ENCODE measurements at places on chromosomes 13 and 19.

DNA sequence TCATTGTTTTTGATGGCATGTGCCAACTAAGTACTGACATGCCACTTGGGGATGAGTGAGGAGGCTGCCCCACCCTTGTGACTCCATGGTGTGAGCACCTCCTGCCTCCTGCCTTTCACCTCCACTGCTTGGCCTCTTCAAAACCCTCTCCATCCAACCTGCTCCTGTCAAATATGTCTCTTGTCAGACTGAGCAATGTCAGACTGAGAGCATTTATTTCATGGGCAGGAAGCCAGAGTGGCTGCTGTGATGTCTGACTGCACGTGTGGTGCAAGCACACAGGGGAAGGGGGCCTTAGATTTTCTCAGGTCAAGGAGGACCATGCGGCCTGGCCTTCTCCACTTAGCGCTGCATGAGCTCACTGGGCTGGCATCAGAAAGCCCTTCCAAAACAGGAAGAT, 68.3 kb downstream of the STARD13 start:
- DNase-seq: no peak

DNA sequence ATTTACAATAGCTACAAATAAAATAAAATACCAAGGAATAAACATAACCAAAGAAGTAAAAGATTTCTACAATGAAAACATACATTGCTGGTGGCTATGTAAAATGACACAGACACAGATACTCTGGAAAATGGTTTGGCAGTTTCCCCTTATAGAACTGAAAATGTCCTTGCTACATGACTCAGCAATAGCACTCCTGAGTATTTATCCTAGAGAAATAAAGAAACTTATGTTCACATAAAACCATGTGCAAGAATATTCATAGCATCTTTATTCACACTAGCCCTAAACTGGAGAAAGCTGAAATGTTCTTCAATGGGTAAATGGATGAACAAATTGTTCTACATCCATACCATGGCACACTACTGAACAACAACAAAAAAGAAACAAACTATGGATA, 100.2 kb upstream of the RFC3 start:
- no peak for DNase-seq

DNA sequence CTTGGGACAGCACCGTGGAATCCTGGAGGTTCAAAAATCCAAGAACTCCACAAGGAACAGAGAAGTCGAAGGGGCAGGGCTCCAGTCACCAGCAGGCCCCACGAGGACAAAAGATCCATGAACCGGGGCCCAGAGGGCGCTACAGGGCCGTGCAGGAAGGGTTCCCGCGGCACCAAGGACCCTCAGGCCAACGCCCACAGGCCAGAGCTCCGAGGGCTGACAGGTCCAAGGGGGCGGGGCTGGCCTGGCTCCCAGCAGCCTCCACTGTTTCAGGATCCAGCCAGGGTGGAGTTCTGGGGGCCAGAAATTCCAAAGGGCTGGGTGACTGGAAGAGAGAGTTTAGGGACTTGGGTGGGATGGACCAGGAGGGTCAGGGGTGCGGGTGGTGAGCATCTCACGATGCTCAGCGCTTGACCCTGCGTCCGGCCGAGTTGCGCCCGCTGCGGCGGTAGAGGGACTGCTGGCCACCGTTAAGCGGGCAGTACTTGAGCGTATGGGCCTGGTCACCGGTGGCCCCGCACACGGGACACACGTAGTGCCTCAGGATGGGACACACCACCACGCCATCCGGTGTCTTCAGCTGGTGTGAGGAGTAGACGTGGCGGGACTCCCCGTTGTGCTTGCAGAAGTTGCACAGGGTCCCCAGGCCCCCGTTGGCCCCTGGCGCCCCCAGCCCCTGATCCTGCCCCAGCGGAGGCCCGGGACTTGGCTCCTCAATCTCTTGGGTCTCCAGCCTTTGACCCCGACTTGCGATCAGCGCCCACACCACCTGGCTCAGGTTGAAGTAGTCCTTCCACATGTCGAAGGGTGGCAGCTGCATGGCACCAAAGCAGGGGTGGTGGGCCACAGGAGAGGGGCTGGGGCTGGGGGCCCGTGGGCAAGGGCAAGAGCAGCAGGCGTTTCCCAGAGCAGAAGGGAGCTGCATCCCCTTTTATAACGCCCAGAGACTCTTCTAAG, at the start of gene NANOS2:
Gene NANOS2 (minus strand): TSS at position 905 of the 957 bp plus-strand sequence. CDS start 85 bp downstream, at position 820.
- DNase-seq: no peak

GRCh38 chr19:13098277-13099072, 4.2 kb downstream of the LYL1 start:
- no peak for DNase-seq

GRCh38 chr13:40116008-40116407, 460.5 kb downstream of the COG6 start:
- DNase-seq: no peak

DNA sequence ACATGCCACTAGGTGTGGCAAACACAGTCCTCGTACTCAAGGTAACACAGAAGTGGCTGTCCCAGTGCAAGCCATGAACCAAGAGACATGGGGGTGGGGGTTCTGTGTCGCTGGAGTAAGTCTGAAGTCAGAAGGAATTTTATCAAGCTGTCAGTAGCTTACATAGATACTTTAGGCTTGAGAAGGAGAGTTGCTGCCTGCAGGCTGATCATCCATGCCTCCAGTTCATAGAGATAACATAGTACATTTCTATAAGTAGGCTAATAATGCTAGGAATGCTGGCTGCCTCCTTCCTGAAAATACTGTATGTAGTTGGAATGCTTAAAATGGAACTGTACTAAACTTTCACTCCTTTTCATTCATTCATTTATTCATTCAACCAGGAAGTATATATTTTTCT, 70.1 kb downstream of the CAB39L start:
- DNase-seq: no peak

GRCh38 chr13:76936763-76937162, 11.5 kb upstream of the ACOD1 start:
- DNase-seq: no peak

DNA sequence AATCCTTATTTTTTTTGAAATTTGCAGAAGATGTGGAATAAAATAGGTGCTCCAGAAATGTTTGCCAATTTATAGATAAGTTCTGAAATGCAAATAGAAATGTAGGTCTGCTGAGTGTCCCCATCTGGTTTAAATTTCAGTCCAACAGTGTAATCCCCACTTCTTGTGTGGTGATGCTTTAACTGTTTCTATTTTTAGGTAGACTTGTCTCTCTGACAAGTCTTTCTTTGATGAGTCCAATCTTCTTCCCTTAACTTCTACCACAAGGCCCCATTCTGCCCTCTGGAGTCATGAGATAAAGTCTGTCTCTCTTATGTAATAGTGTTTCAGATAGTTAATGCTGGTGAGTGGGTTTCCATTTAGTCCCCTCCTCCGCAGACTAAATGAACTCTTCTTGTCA, 390.4 kb downstream of the RFC3 start:
- no peak for DNase-seq

GRCh38 chr13:104875038-104875754, 1660.3 kb downstream of the EFNB2 start:
- no peak for DNase-seq

DNA sequence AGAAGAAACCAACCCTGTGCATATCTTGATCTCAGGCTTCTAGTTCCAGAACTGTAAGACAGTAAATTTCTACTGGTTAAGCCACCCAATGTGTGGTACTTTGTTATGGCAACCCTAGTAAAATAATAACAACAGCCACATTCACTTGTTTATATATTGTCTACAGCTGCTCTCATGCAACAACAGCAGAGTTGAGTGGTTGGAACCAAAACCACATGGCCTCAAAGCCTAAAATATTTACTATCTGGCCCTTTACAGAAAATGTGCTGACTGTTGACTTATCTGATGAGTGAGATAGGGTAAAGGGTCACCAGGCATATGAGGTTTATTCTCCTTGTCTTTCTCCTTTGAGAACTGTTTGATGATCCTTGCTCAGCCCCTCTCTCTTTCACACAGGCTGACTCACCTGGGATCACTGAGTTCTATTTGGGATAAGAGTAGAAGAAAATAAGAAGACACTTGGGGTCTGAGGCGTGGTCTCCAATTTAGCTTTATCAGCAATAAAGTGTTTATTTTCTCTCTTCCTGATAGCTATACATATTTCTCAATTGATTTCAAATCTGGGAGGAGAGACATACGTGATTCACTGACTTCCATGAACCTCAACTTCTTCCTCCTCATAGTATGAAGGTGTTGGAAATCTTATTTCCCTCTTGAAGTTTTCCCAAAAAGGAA, 227.5 kb upstream of the STARD13 start:
- DNase-seq: no peak

DNA sequence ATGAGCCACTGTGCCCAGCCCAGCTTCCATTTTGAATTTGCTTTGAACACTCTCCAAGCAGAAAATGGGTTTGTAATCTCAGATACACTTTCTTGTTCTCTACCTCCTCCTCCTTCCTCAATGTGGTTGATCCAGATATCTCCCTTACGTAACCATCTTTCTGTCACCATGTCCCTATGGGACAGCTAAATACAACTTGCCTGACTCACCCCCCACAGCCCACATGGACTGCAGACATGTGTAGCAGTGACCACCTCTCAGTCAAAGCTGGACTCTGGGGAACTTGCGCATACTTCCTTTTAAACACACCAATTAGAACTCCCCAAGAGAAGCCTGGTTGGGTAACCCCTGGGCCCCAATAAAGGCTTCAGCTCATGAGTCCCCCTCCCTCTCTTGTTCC, 10.8 kb upstream of the ZNF799 start:
- no peak for DNase-seq

GRCh38 chr19:33727331-33727998, 69.2 kb upstream of the KCTD15 start:
- DNase-seq: no peak

GRCh38 chr19:3661284-3662238, 35.0 kb upstream of the CACTIN start:
- DNase-seq: no peak

GRCh38 chr19:33152176-33152575, 20.3 kb downstream of the WDR88 start:
- no peak for DNase-seq

GRCh38 chr13:106503272-106503671, 32.2 kb downstream of the EFNB2 start:
- no peak for DNase-seq

DNA sequence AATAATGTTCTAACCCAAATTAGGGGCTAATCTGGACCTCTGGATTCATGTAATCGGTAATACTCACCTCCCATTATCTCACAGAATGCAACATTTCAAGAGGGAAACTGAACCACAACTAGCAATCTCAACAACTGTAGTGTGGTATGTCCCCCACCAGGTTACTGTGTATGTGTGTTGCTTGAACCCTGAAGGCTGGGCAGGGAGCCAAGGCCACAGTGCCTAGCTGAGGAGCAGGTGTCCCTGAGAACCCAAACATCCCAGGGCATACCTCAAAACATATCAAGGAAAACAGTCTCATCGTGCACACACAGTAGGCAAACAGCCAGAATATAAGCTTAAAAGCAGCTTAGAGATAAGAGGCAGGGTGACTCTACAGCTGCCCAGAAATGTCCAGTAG, 20.5 kb upstream of the NEK3 start:
- no peak for DNase-seq

All from stimulated activated CD4-positive, alpha-beta T cell treated with anti-CD3 and anti-CD28 coated beads, Interleukin-1b, Interleukin-23, amount 100 ng/mL, for 1 hour (primary cell).